Activated CD8-positive, alpha-beta memory T cell treated with anti-CD3 and anti-CD28 coated beads, Interleukin-2, amount 50 U/mL, for 48 hours (primary cell): ENCODE measurements at places on chromosomes 7 and 10.

DNA sequence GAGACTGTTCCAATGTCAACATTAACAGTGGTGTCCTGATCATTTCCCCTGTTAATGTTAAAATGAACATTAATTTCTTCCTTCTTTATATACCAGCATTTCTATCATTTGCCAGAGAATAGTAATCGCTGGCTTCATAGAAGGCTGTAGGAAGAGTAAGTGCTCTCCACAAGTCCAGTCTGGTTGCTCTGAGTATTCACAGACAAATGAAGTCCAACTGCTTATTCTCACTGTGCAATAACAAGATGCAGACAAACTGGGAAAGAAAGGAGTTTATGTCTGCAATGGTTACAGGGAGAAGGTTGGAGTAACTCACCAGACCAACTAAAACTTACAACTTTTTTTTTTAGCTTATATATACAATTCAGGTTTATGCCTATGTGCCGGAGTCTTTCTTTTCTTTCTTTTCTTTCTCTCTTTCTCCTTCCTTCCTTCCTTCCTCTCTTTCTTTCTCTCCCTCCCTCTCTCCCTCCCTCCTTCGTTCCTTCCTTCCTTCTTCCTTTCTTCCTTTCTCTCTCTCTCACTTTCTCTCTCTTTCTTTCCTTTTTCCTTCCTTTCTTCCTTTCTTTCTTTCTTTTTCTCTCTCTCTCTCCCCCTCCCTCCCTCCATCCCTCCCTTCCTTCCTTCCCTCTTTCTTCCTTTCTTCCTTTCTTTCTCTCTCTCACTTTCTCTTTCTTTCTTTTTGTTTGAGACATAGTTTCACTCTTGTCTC, 19.1 kb downstream of the CDC14C start:
- no peak for DNase-seq

DNA sequence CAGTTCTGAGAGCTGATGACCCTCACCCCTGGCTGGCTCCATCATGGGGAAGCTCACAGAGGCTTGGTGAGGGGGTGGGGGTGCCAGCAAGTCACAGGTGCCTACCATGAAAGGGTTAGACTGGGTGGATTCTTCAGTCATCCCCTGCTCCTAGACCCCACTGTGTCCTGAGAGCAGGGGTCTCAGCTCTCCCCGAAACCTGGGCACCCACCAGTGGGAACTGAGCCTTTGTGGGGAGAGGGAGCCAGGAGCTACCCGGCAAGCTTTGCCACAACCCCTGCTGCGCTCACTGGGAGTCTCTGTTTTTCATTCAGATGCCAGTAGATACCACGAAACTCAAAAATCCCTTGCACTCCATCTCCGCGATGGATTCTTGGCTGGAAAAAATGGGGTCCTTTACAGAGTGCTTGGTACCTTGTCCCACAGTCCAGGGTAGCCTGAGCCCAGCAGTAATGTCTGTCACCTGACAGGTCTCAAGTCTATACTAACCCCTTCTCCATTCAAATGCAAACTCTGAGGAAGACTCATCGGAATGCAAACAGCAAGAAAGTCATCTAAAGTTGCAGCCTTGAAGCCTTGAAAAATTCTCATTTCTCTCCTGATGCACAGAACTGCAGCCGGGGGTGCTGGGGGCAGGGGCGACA, 48.9 kb upstream of the ENO4 start:
- no peak for DNase-seq

- DNase-seq: no peak
Measured at GRCh38 chr7:92200791-92201190, 21.8 kb upstream of the LRRD1 start.

- peak; percentile 71 for DNase-seq
Measured at GRCh38 chr10:97016728-97017473, 168.9 kb downstream of the SLIT1 start.

DNA sequence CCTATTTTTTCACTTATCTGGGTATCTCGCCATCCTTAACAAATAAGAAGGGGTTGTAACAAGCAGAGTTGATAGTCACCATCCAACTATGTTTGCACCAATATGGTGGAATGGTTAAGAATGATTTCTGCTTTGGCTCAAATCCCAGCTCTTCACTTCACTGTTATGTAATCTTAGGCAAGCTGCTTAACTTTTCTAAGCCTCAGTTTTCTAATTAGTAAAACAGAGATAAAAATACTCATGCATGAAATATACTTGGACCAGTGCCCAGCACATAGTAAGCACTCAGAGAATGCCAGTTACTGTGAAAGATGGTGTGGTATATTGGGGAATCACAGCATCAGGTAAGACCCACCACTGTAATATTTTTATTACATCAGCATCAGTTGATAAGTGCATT, 33.6 kb downstream of the ABCB1 start:
- no peak for DNase-seq

DNA sequence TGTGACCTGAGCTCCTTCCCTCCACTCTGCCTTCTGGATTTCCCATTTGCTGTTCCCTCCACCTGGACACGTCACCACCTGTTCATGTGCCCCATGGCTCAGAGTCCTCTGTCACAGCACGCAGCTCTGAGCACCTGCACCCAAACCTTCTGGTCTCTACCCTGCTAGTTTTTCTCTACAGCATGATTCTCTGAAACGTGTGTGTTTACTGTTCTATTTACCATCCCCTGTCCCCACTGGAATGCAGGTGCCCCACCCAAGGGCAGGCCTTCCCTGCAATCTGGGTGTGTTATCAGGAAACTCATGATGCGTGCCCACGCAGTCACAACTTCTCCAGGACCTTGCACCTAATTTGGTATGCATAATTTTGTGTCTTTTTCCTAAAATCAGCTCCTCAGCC, 284.4 kb upstream of the IGFBP3 start:
- no peak for DNase-seq

GRCh38 chr10:49367600-49367999, 28.3 kb downstream of the DRGX start:
- no peak for DNase-seq

- no peak for DNase-seq
Measured at GRCh38 chr7:92694211-92694610, 104.0 kb upstream of the FAM133B start.

DNA sequence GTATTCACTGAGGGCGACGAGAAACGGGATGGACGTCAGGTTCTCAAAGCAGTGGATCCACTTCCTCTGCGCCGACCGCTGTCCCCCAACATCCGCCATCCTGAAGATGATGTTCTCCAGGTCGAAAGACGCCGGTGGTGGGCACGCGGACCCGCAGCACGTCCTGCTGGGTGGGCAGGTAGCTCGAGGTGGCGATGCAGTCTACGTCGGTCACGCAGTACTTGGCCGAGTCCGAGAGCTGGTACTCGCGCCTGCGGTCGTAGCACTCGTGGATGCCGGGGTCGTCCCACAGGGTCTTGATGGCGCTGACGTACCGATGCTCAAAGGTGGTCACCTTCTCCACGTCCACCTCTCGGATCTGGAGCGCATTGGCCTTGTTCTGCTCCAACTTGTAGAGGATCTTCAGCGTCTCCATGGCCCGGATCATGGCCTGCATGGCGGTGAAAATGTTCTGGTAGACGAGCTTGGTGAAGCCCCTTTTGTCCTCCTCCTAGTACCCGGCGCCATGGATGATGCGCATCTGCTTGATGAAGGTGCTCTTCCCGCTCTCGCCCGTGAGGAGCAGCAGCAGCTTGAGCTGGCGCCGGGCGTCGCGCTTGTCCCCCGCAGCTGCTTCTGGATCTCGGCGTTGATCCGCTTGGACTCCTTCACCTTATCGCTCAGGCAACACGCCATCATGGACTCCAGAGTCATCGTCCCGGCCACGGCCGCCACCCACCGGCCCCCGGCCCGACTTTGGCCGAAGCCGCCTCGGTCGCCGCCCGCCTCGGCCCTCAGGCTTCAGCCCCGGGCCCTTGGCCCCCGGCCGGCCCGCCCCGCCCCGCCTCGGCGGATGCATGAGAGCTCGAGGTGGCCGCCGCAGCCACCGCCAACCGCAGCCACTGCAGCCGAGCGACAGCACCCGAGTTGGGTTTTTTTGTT, 122.9 kb upstream of the KCTD7 start:
- DNase-seq: no peak

DNA sequence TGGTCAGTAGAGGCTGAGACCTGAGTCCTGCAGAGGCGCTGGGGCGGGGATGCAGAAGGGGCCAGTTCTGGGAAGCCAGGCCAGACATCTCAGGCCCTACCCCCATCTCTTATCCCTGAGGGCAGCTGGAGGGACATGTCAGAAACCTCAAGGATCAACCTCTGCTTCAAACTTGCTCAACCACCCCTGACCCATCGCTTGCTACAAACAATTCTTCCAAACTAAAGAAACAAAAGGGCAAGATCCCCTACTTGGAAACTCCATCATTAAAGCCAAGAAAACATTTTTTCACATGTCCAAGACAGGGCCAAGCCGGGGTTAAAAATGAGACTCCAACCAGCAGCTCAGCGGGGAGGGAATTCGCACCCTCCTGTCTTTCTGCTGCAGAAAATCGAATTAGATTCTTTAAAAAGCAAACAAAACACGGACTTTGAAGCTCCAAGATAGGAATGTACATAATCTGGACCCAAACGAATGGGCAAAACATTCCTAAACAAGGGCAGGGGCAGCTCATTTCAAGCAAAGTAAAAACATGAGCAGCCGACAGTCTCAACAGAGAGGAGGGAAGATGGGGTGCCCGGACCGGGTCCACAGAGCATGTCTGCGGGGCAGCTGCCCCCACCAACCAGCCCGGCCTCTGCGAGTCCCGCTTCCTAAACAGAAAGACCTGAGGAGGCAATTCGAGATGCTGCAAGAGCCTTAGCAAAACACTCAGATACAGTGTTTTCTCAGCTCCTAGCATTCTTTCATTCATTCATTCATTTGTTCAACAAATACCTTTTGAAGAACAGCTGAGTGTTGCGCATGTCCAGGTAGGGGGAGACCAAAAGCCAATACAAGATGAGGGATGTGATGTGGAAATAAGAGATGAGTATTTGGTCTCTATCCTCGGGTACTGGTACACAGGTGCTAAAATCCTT, 44.8 kb downstream of the CHST15 start:
- DNase-seq: no peak

DNA sequence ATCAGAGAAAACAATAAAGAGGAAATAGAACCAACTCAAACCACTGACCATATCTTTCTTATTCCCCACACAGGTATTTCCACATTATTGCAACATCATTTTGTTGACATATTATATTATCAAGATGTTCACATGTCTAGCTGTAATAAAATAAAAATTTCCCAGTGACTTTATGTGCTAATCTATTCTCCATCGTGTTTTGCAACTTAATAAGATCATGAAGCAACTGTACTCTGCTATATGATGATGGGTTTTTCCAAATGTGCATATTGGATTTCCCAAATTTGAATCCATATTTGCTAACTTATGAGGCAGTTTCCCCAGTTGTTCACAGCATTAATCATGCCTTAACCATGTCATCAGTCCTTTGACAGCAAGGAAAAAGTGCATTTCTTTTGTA, 127.8 kb downstream of the ITGB8 start:
- no peak for DNase-seq

DNA sequence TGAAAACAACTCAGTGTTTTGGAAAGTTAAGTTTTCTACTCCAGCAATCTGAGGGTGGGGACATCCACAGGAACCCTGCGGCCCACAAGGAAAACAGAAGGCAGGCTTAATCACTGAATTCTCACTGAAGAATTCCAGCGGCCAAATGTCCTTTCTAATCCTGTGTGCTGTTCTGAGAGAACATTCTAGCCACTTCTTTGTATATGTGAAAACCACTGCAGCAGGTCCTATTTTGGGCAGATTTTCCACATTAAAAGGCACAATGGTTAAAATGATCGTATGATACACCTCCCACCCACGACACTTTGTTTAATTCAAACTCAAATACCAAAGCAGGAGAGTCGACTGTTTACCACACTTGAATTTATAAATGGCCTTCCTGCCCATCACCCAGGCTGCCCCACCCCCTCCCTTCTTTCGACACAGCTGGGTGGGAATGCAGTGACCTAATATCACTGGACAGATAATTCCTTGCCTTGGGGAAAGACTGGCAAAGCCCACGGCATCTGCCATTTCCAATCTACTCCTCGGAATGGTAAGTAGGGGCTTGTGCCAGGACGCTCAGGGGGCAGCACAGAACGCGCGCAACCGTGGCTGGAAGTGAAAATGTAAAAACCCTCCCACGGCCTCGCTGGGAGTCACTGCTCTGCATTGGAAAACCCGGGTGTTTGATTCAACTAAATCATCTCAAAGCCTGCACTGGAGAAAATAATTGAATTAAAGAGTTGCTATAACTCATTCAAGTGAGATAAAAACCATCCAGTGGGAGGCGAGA, 67.0 kb downstream of the CTBP2 start:
- DNase-seq: no peak

DNA sequence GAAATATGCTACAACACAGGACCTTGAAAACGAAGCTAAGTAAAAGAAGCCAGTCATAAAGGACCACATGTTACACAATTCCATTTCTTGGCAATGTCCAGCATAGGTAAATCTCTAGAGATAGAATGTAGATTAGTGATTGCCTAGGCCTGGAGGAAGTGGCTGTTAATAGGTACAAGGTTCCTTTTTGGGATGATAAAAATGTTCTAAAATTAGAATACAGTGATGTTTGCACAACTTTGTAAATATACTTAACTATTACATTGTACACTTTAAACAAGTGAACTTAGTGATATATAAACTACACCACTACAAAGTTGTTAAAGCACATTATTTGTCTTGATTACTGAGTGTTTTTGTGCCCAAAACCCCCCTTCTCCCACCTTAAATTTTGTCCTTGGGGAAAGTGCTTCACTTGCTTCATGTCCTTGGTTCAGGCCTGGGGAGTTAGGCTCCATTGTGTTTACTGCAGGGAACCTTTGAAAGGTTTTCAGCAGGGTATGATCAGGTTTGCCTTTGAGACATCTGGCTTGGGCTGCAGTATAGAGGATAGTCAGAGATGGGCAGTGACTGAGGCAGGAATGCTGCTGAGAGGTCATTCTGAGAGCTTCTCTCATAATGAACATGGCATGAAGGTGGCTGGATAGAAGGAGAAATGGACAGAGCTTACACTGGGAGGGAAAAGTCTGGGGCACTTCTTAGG, 1052.6 kb downstream of the REEP3 start:
- DNase-seq: no peak
